ENCODE measurements at places on chromosomes 12 and 14. TPM values are rescaled to one million over a fixed set of nuclear protein-coding genes. Genes with fewer than 3 reads are reported as not detected.

TBX3 gene
- 0.81 TPM for total RNA-seq

TAS2R19 gene
- total RNA-seq = 4.1 TPM

CLEC6A gene
- total RNA-seq = not detected

CIDEB gene
- 1.1 TPM for total RNA-seq

KLRF2 gene
- total RNA-seq = not detected

NRIP2 gene
- total RNA-seq = not detected

OTX2 gene
- not detected for total RNA-seq

SERPINA9 gene
- not detected for total RNA-seq

GRCh38 chr12:95996034-95996658, at the start of gene HAL:
Gene HAL, minus strand, starts transcription at chr12:95996344. Its CDS starts 434 bp downstream, at chr12:95995910.
- no peak for DNase-seq

DNA sequence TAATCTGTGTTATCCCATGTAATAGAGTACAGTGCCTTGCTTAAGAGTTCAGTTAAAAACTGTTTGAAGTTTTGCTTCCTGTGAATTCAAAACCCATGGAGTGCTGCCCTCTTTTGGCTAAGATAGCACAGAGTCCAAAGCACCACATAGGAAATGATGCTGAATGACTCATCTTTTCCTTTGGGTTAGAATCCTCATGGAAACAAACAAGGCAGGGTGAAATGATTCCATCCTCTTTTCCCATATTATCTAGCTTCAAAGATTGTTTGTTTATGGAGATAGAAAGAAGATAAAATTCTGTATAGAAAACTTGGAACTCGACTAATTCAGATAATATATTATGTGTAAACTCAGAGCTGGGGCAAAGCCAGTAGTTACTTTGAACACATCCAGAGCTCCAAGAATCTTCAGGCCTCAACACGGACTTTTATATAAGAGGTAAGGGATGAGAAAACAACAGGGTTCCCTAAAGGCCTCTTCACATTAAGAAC, 87.4 kb downstream of the OTOGL start:
- DNase-seq = peak; percentile 89

DNA sequence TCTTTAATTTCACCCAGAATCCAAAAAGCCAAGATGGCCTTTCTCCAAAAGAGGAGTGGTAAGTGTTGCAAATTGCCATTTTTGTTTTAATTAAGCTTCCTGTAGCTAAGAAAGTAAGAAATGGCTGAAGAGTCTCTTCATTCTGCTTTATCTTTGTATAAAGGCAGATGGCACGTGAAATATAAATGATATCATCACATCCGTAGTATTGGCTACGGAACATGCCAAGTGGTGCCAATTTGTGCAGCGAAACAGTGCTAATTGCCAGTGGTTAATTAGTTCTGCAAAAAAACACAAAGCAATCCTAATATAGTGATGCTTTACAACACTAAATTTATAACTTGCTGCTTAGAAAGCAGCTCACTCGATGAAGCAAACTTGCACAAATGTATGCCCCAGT, 29.4 kb downstream of the PLEKHG7 start:
- no peak for DNase-seq

DNA sequence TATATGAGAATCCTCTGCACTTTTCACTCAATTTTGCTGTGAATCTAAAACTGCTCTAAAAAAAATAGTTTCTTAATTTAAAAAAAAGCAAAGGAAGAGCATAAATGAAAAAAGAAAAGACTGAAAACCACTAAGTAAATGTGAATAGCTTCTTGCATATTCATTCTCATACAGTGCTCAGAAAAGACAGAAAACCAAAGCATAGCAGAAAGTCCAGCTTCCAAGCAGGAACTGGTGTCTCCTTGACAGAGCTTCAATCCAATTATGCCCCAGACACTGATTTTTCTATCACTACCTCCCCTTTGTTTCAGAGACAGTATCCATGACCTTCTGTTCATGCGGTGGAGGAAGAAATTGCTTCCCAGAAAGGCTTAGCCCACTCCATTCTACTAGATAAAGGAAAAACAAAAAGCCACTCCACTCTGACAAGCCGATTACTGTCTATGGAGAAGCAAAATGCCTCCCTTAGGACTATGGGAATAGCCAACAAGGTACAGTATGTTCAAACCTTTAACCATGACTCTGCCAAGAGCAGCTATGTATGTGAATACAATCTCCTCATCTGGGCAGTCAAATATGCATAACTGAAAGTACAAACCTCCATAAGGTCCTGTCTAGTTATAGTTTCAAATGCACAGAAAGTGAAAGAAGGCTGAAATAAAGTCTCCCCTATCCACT, 40.6 kb downstream of the ATF7 start:
- DNase-seq = no peak

- DNase-seq = no peak
Measured at GRCh38 chr14:65286443-65286842, 126.1 kb upstream of the FUT8 start.

DNA sequence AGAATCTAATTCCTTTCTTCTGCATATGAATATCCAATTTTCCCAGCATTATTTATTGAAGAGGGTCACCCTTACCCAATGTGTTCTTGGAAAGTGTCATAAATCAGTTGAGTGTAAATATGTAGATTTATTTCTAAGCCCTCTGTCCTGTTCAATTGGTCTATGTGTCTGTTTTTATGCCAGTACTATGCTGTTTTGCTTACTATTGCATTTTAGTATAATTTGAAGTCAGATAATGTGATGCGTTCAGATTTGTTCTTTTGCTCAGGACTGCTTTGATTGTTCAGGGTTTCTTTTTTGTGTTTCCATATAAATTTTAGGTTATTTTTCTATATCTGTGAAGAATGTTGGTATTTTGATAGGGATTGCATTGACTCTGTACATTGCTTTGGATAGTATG, 420.4 kb upstream of the MIS18BP1 start:
- DNase-seq = no peak

GRCh38 chr12:106903241-106903945, 52.3 kb upstream of the TMEM263 start:
- no peak for DNase-seq

DNA sequence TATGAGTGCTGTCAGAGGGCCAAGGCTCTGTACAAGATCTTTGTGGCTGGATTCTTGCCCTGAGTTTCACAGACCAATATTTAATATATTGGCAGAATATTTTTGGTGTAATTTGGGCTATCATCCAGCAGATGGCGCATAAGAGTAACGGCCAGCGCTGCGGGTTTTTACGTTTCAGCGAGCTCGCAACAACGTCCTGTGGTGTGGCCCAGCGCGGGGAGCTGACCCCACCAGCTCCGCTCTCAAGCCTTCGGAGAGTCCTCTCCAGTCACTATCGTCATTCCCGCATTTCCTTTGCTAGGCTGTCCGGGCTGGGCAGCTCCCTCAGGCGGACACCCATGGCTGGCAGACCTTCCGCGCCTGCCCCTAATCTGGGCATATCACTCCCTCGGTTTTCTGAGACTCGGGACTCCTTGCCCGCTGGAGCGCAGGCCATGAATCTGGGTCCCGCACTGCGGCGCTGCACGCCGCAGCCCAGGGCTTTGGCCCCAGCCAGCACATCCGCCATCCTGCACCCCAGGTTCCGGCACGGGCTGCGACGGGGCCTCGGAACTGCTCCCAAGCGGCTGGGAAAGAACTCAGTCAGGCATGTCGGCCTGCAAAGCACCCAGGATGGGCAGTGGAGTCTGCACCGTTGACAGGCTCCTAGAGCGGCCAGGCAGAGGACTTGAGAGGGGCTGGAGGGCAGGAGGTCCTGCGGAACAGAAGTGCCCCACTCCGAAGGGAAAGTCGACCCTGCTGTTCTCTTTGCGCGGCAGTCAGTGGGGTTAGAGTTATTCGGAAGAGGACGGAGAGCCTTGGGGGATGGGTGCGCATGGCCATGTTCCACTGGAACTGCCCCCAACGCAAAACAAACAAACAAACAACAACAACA, 18.4 kb downstream of the OLR1 start:
- DNase-seq = peak; percentile 22

- no peak for DNase-seq
Measured at GRCh38 chr12:9001233-9001632, 11.9 kb downstream of the KLRG1 start.

GRCh38 chr12:91178139-91178561, 4.5 kb downstream of the DCN start:
- no peak for DNase-seq

GRCh38 chr14:65184032-65184764, 81.9 kb upstream of the MAX start:
- DNase-seq = no peak

GRCh38 chr12:122982963-122983788, 2.7 kb downstream of the ARL6IP4 start:
- DNase-seq = no peak
